Activated CD8-positive, alpha-beta memory T cell treated with anti-CD3 and anti-CD28 coated beads for 4 hours (primary cell): ENCODE measurements at places on chromosomes 2 and 18.

DNA sequence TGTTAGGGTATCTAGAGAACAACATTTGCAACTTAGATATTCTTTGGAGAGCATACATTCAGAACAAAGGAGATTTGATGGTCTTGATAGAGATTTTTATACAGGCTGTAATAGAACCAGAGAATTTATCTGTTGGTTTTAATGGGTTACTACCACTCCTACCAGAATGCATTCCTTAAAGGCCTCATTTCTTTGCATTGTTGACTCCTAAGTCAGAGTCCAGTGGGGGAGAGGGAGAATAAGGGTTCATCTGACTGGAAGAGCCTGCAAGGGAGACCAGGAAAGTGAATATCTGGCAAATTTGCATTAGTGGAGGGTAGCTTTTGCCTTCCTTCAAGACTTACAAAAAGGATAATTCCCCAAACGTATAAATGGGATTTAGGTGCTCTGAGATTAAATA is 29.7 kb downstream of the AGPS start:
- no peak for DNase-seq

DNA sequence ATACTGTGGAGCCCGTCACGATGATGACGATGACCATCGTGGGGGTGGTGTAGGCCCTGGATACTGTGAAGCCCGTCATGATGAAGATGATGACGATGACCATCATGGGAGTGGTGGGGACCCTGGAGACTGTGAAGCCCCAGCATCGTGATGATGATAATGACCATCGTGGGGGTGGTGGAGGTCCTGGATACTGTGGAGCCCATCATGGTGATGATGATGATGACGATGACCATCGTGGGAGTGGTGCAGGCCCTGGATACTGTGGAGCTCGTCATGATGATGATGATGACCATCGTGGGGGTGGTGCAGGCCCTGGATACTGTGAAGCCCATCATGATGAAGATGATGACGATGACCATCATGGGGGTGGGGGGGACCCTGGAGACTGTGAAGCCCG is 81.0 kb upstream of the SALL3 start:
- DNase-seq: no peak

GRCh38 chr2:229586746-229587705 is 127.3 kb downstream of the DNER start:
- DNase-seq: no peak

DNA sequence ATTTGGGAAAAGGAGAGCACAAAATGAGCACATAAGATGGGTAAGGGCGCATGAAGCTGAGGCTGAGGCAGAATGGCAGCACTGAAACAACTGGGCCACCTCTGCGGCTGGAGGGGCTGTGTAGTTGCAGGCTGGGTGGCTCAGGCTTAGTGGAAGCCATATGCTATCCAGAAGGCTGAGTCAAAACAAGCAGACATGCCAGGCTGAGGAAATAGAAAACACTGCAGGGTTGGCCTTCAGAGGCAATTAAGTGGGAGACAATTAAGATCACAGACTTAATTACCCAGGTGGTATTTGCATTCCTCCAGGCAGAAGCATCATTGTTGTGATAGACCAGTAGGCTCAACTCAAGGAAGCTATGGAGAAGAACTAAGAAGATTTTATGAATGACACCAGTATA is 11.4 kb upstream of the XPO1 start:
- no peak for DNase-seq

- DNase-seq: no peak
These were observed 36.3 kb downstream of the RTP5 start for GRCh38 chr2:241905716-241906377.

DNA sequence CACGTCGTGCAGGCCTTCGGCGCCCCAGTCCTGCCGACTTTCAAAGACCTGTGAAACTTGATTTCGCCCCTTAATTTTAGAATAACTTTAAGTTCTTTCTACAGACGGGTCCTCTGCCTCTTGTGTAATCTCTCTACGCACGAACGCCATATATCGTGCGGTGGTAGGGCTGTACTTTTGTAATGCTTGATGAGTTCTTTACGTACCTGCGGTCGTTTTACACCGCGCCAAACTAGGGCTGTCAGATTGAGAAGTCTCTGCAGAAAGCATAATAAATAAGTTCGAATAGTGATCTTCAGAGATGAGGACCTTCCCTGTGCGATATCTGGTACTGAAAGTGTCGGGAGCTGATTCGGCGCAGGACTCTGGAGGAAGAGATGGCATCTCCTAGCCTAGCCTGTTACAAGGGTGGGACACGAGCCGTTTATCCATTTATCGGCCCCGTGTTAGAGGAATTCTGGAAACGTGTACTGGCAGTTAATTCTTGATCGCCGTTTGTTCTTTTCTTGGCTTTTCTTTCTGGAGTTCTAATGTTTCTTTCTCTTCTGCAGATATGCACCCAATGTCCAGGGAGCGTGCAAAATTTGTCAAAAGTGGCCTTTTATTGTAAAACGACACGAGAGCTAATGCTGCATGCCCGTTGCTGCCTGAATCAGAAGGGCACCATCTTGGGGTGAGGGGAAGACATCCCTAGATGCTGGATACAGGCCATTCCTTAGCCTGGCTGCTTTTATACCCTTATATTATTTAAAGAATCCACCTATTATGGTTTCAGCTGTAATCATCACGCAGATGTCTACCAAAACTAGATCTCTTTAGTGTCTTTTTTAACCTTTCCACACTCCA is 781 bp upstream of the SLC5A6 start:
- DNase-seq: no peak

DNA sequence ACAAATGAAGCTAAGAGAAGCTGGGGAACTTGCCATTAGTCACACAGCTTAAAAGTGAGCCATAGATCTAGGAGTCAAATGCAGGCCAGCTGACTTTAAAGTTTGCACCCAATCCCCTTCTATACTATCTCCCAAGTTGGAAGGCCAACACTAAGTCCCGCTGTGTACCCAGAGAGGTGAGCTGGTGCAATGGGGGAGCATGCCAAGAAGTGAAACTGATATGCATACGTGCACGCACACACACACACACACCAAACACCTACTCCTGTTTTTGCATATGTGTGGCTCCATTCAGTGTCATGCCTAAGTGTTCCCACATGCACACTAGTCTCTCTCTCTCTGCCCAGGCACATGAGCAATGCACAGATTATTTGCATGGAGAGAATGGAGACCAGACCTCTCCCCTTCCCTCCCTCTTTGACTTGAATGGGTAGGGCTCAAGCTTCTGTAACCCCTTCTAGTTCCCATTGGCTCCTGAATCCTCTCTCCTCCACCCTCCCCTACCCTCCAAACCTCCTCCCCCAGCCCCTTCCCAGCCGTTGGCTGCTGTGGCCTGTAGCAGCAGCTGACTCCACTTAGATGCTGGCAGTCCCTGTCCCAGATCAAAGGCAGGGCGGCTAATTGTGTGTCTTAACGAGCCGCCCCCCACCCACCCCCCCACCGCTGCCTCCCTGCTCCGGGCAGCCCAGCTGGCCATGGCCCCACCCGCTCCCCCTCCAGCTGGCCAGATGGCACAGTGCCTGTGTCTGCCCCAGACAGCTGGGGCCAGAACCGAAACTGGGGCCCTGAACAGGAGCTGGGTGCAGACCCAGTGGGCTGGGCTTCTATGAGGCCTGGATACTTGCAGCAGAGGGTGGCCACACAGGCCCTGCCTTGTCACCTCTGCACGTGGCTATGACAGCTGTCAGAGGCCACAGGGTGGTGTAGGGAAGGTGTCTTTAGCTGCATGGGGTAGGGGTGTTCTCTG is 5.6 kb downstream of the WNT10A start:
- no peak for DNase-seq

DNA sequence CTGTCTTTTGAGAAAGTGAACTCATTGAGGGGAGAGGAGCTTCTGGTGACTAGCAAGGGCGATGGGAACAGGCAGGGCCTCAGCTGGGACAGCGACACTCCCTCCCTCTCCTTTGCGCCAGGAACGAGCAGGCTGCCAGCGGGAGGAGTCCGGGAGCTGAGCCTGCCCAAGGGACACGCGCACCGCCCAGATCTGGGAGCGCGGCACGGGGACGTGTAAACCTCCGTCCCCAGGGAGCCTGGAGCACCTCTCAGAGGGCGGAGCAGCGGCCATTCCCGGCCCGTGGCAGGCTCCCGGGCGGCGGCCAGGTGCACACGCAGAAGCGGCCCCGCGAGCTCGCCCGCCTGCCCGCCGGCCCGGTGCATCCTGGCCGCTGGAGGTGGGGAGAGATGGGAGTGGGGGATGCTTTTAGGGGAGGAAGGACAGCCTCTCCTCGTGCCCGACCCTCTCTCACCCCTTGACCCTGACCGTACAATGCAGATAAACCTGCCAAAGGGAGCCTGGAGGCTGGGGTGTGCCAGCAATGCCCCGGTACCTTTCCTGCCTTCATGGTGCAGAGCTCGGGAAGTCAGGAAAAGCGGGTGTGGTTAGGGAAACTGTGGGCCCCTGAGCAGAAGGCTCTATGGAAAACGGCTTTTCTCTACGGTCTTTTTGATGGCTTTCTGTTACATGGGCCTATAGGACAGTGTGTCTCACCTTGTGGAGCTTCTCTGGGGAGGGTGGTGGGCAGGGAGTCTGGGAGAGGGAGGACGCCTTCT is 2.2 kb downstream of the AQP4 start:
- no peak for DNase-seq

GRCh38 chr2:237073552-237073951 is 12.1 kb upstream of the COPS8 start:
- DNase-seq: no peak

DNA sequence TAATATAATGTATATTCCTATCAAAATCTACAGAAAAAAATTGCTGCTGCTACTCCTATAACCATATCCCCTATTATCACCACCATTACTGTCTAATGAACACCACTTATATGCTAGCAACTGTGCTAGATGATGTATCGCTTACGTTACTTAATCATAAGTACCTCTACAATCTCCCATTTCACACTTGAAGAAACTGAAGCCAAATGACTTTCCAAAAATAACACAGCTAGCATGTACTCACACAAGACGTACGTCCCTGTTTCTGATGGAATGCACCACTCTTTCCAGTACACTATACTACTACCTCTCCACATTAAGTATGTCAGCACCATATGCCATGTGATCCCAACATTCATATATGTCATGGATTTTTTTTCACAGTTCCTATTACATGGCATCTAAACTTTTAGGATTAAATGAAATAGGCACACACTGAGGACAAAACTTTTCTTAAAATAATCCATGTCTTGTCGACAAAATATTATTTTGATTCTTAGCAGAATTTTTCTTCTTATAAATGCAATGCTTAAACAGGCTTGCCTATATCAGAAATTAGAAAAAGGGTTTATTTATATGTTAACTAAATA is 112.8 kb downstream of the NBAS start:
- no peak for DNase-seq

GRCh38 chr18:77271576-77272481 is 22.2 kb downstream of the GALR1 start:
- DNase-seq: no peak

DNA sequence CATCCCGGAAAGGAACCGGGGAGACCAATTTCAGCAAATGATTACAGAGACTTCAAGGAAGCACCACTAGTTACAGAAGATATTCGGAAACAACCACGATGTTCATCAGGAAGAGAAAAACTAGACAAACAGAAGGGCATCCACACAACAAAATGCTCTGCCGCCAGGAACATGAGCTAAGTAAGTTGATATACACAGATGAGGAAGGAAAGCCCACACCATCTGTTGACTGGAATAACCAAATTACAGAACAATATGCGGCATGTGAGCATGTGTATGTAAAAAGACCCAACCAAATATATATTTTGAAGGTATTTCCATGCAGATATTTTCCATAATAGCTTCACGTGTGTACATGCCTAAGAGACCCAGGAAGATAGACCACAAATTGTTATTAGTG is 47.0 kb downstream of the ACKR3 start:
- no peak for DNase-seq

- no peak for DNase-seq
These were observed 1362.2 kb upstream of the TMEFF2 start for GRCh38 chr2:193556766-193557470.

DNA sequence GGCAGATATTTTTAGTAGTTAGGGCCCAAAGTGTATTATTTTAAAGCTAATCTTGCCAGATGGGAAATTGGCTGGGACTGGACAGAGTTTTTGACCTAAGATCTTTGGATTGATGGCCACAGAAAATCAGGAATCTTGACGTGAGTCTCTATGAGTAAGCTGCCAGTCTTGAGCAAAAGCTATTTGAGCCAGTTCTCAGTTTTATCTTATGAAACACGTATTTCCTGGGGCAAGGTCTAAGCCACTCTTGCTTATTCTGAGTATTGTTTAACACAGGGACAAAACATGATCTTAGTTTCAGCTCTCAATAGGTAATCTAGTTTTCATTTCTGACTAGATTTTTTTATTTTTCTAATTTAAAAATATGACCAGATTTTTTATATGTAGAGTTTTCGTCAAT is 329.4 kb downstream of the CNTNAP5 start:
- no peak for DNase-seq

DNA sequence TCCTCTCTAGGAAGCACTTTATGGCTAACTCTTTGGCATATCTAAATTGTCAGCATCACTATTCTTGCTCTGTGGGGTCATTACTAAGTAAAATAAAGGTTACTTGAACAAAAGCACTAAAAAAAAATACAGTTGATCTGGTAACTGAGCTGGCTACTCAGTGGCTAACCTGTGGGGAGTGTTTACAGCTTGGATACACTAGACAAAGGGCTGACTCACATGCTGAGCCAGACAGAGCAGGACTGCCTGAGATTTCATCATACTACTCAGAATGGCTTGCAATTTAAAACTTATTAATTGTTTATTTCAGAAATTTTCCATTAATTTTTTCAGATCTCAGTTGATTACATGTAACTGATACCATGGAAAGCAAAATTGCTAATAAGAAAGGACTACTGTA is 1690.4 kb upstream of the SLC39A10 start:
- no peak for DNase-seq

DNA sequence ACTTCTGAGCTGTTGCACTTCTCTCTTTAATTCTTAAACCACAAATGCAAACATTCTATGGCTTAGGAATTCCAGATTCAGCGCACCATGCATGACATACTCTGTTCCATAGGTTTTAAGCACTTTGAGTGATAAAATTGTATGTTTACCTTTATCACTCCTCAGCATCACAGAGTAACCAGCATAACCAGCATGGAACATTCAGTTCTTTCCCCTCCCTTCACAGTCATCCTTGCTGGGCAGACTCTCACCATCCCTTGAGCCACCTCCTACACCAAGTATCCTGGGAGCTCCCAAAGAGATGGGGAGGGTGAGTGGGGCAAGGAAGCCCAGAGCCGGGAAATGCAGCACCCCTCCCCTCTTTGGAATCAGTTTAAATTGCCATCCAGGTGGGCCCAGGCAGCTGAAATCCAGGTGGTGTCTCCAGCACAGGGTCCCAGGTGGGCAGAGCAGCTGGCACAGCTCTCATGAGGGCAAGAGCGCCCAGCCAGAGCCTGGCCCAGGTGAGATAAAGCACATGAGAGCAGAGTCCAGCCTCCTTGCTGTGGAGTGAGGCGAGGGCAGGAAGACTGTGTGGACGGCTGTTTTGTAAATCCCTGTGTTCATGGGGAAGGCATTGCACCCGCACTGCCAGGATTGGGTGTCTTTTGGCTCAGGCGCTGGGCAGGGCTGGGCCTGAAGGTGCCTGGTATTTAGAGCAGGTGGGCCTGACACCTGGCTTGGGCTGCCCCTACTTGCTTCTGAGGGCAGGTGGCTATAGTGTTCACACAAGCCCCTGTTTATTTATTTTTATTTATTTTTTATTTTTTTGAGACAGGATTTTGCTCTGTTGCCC is 36.8 kb downstream of the LAMA3 start:
- no peak for DNase-seq
